Cerebellar nuclear complex (tissue), 1 donor: ENCODE measurements at places on chromosomes 7 and 10.

GRCh38 chr7:50717181-50717580, 65.5 kb downstream of the GRB10 start:
- no peak for DNase-seq

DNA sequence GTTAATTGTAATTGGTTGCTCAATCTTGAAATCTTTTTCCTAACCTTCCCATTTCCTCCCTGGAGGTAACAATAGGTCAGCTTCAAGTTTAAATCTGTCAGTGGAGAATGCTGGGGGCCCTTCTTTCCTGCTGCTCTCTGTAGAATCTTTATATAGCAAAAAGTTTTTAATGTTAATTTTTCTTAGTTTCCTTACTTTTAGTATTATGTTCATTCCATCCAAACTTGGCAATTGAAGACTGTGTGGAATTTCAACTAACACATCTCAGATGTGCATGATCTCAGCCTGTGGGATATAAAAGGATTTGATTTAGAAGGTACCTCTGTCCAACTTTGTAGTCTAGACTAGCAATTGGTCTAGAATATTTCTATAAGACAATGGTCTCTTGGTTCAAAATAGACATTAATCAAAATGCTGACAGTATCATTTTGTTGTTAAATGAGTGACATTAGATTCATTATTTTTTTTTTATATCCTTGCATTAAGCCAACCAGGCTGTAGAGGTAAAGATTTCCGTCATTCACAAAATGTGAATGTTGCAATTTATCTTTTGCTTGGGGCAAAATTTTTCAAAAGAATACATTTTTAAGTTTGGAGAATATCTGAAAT, 100.4 kb upstream of the SEMA3A start:
- no peak for DNase-seq

DNA sequence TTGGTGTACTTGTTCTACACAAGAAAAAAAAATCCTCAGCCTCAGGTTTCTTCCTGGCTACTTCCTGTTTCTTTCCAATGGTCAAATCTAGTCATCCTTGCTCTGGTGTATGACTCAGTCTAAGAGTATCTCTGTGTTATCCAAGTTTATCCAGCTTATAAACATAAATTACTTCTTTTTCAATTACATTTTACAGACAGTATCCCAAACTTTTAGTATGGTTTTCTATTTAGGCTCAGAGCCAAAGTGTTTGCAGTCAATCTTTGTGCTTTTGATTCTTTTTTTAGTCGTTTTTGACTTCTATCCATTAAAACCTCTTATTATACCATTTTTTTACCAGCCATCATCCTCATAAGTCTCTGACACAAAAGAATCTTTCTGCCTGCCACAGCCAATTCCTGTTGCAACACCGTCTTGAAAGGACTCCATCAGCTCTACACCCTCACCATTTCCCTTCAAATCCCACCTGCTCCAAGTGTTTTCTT, 294.6 kb downstream of the PTEN start:
- DNase-seq, result no peak

GRCh38 chr7:107995184-107996071, 7.5 kb downstream of the LAMB1 start:
- no peak for DNase-seq

DNA sequence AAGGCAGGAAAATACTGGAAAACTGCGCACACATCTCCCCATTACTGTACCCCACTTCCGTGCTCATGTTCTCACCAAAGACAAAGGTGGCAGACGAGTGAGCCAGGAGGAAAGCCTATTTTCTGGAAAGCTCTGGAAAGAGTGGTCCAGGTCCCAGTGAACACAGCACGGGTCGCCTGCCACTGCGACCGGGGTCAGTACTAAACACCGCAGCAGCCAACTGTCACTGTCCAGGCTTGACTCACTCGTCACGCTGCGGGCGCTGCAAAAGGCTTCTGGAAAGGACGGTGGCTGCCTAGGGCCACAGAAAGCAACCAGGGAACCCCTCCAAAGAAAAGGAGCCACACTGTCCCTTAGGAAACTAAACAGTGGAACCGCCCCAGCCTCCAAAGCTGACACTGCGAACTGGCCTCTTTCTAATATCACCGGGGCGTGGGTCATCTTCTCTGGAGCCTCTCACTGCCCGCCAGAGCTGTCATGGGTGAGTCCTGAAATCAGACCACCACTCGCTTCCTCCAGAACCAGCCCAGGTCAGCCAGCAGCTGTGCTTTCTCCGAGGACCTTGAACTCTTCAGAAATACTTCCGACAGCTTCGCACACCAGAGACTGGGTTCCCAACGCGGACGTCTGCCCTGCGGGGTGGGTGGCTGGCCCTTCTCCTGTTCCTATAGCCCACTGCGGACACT, 4.0 kb downstream of the RADIL start:
- no peak for DNase-seq

GRCh38 chr7:25908154-25908949, 243.6 kb upstream of the NFE2L3 start:
- DNase-seq, result no peak
